ENCODE measurements at places on chromosomes 3 and 15.
A peak's percentile ranks its signal among the peaks of the same experiment; 100 is the strongest.

- DNase-seq: no peak
Observed at GRCh38 chr15:54675241-54675640, 521.5 kb downstream of the RSL24D1 start.

DNA sequence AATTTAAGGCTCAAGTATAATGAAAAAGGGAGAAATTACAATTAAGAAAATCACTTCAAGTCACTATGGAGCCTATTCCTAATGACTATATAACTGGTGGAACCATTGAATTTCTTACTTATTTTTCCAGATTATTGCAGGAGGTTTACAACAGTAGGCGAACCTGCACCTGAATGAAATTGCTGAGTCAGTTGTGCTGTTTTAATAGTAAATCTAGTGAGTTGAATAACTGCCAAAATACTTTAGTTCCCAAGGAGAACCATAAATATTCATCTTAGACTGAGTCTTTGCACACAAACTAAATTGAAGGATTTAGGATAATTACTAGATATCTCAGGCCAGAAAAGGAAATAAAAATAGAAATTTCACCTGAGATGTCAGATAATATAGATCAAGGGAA lies 1052.8 kb downstream of the NAALADL2 start:
- no peak for DNase-seq

GRCh38 chr15:29291067-29291845 lies 21.6 kb upstream of the NSMCE3 start:
- DNase-seq: no peak

DNA sequence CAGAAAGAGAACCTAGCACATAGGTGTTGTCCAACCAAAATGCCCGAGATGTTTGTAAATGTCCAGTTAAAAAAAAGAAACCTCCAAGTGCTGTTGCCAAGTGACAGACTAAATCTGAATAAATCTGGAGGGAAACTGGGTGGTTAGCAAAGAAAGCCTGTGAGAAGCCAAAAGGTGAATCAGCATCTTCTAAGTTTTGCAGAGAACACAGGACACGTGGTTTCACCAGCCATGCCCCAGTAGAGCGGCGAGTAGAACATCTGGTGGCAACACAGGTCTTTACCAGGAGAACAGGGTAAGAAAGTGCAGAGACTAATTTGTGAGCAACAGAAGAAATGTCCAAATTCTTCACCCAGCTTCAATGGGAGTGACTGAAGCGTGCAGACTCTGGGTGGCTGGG lies 986.0 kb downstream of the ROBO2 start:
- no peak for DNase-seq

DNA sequence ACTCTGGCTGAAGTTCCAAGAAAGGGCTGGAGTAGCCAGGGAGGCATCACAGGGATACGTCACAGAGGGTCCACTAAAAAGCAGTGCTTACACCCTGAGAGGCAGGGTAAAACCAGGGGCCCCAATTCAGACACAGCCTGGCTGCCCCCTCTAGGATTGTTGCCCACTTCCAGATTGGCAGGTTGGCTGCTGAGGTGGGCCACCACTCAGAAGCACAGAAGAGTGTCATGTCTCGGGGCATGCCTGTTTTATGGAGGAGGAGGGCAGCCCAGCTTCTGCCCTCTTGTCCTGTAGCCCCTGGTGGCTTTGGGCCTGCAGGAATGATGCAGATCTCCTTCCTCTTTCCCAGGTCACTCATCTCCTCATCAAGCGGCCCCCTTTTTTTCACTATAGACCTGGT lies 24.0 kb downstream of the NOX5 start:
- DNase-seq: no peak

- DNase-seq: no peak
Observed at GRCh38 chr3:45746777-45747622, 49.3 kb downstream of the SLC6A20 start.

- peak; percentile 70 for DNase-seq
Observed at GRCh38 chr15:85607842-85608241, 186.9 kb downstream of the KLHL25 start.

DNA sequence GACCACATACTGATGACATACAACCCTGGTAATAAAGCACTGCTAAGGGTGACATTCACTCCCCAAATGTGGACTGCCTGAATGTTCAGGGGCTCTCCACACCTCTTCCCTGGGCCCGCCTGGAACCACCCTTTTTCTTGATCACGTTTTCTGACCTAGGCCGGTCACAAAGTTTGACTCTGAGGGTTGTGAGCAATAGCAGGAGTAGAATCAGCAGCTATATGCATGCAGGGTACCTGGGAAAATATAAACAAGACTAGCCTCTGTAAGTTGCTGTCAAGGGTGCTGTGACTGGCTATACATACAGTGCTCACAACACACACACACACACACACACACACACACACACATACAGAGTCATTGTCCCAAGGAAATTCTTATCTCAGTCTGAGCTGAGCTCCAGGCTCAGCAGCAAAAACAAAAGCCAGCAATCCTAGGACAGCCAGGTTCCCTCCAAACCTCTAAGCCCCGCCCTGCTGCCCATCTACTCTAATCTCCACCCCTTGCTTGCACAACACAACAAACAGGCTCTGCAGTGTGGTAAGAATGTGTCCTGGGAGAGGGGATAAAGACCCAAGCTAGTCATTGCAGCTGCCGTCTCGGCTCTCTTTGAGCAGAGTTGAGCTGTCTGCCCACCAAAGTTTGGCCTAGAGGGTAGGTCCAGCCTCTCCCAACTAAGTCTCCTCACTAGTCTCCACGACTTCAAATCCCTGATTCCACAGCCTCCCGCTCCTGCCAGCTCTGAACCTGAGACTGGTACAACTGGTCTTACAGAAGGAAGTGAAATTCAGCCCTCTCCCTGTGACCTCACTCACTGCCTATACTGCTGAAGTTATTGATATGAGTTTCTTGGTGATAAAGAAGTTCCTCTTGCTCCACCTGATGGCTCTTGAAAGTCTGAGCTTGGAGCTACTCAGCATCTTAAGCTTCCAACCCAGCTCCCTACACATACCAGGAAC lies 2.2 kb downstream of the BMF start:
- DNase-seq: peak; percentile 48

All from AG20443 (cell line).